AG08396 (cell line): ENCODE measurements at places on chromosomes 7 and 10.
A peak's percentile ranks its signal among the peaks of the same experiment; 100 is the strongest.

- no peak for DNase-seq
These were observed 54.4 kb downstream of the CDCA7L start for GRCh38 chr7:21891291-21891690.

- DNase-seq = no peak
These were observed 202.8 kb upstream of the CXCL12 start for GRCh38 chr10:44587488-44588318.

- no peak for DNase-seq
These were observed 7.8 kb downstream of the EBF3 start for GRCh38 chr10:129956286-129956670.

GRCh38 chr7:1671594-1672451 lies 1.7 kb downstream of the ELFN1 start:
- DNase-seq = no peak

DNA sequence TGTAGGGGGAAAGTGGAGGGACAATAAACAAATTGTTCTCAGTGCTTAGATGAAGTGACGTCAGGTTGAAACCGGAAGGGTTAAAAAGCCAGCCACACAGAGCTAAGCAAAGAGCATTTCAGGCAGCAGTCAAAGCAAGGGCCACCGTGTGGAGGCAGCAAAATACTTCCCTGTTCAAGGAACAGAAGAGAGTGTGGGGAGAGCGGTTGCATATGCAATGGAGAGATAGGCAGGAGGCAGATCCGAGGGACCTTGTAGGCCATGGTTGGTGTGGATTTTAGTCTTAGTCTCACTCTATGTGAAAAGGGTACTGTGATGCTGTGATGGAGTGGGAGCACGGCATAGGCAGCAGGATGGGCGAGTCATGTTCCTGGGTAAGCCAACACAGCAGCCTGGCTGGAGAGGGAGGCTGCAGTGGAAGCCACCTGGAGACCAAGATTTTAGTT lies 3.8 kb upstream of the STN1 start:
- DNase-seq = no peak

DNA sequence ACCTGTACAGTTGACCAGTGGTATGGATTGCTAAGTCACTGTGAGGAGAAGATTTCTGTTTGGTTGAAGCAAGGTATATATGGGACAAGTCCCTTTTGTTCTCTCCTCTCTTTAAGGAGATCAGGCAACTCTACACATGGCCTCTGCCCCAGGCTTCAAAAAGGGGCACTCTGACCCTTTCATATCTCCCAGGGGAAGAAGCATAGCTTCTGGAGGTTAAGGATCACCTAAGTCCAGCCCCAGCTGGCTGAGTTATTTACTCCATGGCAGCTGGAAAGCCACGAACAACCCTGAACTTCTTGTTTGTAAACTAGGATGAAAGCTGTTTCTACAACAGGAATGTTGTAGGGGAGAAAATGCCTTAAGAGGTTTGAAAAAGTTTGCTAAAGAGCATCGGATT lies 129.2 kb upstream of the FEZF1 start:
- no peak for DNase-seq

DNA sequence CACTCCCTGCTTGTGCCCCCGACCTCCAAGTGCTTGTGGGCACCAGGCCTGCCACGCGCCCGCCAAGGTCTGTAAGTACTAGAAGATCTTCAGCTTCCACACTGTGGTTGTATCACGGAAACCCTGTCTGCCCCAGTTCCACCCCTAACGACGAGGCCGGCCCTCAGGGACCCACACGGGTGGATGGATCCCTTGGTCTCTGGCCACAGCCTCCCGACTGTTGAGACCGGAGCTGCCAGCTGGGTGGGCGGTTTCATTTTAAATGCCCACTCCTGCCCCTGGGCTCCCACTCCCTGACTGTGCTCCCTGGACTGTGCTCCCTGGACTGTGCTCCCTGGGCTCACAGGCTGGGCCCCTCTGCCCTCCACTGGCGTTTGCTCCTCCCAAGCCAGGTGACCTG lies 50.1 kb downstream of the DPYSL4 start:
- DNase-seq = no peak

DNA sequence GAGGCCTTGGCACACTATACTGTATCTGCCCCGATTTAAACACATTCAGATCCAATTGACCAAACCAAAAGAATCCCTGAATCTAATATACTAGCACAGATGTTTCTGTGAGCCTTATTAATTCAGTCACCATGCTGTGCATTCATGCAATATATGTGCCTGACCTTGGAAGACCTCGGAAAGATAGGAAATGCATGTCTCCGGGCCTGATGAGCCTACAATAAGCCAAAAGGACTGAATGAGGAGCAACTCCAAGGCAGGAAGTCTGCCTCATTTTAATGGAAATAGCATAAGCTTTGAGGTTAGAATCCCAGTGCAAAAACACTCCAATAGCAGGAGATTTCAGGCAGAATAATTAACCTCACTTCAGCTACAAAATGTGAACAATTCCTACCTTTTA lies 316.7 kb downstream of the LRRTM3 start:
- DNase-seq = no peak

GRCh38 chr7:42692621-42693020 lies 219.2 kb downstream of the C7orf25 start:
- DNase-seq = no peak

DNA sequence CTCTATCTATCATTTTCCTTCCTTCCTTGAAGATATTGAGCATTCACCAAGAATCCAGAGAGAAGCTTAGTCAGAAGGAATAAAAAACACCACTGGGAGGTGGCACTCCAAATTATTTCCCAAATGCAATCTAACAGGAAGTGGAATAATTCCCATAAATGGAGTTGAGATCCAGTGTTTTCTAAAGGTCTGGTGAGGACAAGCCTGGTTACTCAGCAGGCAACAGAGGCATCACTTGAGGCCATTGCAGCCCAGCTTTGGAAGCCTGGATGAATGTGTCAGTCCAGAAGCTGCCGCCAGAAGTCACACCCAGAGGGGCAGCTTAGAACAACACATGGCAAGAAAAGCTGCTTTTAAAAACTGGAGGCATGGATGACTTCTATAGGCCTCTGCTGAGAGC lies 288.9 kb upstream of the KLF6 start:
- DNase-seq = peak; percentile 17

- DNase-seq = no peak
These were observed 871 bp downstream of the SPOCK2 start for GRCh38 chr10:72087392-72087968.

DNA sequence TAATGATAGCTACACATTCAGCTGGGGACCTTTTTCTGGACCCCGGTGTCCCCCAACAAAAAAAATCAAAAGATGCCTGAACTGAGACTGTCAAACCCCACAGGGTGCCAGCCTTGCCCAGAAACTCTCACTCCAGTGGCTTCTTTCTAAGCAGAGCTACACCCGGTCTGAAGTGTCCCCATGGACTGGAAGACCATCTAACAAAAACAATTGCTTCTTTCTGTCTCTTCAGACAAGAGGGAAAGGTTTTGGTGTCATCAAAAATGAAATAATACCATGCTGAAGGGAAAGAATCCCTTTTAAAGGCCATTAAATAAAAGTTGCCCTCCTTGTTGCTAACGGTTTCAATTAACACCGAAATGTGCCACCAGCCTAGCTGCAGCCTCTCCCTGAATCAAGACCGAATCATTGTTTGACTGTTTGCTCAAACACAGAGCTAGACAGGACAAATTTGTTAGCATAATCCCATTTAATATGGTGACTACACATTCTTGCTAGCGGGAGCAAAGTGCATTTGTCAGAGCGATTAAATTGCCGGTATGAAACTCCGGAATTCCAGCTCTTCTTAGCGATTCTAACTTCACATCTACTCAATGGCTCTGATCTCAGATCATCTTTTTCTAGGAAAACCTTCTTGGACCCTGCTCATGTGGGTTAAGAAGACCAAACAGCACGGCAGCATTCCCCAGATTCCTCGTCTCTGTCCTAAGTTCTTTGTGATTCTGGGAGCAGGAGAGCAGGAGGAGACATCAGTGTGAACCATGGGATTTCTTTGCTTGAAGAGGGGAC lies 397.5 kb upstream of the PRKCQ start:
- DNase-seq = no peak

DNA sequence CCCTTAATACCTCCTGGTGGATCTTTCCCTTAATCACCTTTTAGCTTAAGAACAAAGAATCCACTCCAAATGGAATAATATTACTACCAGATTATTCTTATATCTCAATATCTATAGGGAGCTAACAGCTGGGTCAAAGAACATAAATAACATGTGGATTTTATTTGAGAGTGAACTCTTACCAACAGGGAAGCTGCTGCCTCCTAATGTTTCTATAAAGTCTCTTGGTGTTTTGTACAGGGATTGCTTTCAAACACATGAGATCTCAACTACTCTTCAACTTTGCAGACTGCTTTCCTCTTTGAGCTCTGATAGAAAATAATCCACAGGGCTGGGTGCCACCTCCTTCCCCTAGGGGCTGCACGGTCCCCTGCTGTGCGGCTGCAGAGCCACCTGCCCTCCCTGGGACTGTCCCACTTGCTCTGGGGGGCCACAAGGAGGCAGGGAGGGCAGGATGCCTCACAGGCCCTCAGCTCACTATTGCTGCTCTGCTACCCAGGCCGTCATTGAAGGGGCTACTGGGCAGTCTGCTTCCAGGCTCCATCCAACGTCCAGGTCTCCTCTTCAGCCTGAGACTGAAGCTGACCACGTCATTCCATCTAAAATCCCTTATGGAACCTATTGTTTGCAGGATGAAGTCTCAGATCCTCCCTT lies 191.2 kb downstream of the CXCL12 start:
- DNase-seq = no peak

GRCh38 chr10:97522071-97522470 lies 23.3 kb downstream of the UBTD1 start:
- no peak for DNase-seq

GRCh38 chr7:139526578-139527544 lies 3.4 kb downstream of the CLEC2L start:
- DNase-seq = peak; percentile 85

- DNase-seq = peak; percentile 25
These were observed 32.3 kb downstream of the PALD1 start for GRCh38 chr10:70510904-70511303.

- no peak for DNase-seq
These were observed 737.1 kb downstream of the INHBA start for GRCh38 chr7:40965774-40966173.

DNA sequence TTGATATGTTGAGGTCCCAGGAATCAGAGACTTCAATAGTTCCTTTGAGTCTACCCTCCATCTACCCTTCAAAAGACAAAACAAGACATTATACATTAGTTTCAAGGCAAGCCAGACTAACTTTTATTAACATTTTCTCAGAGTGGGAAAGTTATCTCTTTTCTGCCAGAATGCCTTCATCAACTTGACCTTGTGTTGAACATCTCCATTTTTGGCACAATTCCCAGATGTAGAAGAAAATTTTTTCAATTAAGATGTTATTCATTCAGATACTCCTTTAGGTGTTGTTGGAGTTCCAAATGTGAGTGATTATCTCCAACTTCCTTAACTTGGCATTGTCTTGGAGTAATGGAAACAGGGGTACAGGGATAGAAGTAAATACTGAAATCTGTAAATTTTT lies 59.1 kb downstream of the NRF1 start:
- no peak for DNase-seq

DNA sequence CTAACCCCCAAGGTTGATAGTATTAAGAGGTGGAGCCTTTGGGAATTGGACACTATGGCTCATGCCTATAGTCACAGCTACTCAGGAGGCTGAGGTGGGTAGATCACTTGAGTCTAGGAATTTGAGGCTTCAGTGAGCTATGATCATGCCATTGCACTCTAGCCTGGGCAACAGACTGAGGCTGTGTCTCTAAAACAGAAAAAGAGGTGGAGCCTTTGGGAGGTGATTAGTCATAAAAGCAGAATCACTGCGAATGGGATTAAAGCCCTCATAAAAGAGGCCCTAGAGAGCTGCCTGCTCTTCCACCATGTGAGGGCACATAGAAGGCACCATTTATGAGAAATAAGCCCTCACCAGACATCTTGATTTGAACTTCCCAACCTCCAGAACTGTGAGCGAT lies 81.9 kb downstream of the SKAP2 start:
- DNase-seq = no peak

DNA sequence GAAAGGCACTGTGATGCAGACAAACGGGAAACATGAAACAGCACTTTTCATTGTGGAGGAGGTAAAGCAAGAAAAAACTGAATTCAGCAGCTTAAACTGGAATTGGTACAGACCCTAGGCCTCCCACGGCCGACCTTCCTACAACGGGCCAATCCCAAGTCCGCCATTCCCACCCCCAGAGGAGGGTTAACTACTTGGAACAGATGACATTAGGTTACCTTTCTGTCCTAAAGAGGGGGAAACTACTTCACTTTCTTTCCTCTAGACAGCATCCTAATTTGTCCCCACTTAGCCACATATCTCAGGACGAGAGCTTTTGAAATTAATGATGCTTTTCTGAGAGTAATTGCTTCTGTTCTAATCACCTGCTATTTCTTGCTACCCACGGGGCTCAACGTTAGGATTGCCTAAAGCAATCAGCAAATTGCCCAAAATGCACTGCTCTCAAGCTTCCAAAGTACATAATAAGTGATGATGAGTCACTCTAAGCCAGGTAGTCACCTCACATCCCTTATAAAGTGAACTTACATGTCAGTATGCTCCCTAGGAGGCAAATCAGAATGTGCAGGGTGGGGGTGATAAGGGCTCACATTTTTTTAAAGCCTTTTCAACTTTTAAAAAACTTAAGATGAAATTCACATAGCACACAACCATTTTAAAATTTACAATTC lies 36.7 kb downstream of the LSM5 start:
- DNase-seq = no peak

- DNase-seq = no peak
These were observed 30.2 kb downstream of the KNDC1 start for GRCh38 chr10:133190225-133190624.

DNA sequence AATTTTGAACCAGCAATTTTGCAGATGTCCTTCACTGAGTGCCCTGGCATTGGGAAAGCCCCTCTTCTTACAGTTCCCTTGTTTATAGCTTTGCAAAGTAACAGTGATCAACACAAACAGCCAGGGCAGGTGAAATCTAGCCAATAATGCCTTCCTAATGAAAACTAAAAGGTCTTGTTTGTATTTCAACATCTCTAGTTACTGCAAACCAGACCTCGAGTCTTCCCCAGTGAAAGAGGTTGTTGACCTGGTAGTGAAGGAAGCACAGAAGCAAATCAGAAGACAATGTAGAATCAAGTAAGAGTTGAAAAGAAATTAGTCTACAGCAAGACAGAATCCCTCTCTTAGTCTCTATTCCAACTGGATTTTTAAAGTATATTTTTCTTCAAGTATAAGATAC lies 231.2 kb downstream of the SNX13 start:
- no peak for DNase-seq

DNA sequence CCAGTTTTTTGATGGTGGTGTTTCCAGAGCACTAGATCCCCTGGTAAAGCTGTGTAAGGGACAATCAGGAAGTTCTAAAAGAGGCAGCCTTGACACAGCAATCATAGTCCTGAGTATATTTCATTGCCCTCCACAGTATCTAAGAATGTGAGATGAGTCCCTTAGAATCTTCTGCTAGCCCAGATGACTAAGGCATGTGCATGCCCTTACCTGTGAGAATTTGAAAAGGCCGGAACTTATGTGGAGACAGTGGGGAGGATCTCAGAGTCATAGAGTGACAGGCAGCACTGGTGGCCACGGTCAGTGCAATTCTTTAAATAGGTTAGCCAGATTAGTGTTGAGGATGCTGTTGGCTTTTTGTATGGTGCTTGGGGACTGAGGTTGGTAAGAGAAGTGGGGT lies 361.4 kb upstream of the VSTM2A start:
- no peak for DNase-seq

GRCh38 chr10:129187331-129187730 lies 279.7 kb upstream of the MGMT start:
- DNase-seq = no peak

- peak; percentile 34 for DNase-seq
These were observed 22.0 kb downstream of the VWA2 start for GRCh38 chr10:114261076-114261475.
